Thoracic aorta (tissue), 2 donors: ENCODE measurements at places on chromosomes 2 and 18. TPM values are rescaled to one million over a fixed set of nuclear protein-coding genes. Genes with fewer than 3 reads are reported as not detected.

GRCh38 chr2:67974559-67975430, 88.0 kb downstream of the C1D start:
- no peak for DNase-seq
- H3K4me3 ChIP-seq = peak overlapping the region; percentile 47
- no peaks in the 10 kb centered on the region for H3K36me3 ChIP-seq
- no peaks in the 10 kb centered on the region for H3K27me3 ChIP-seq
- H3K4me1 ChIP-seq = peaks cover 18% of the 10 kb centered on the region

GRCh38 chr2:120852200-120852815, 116.6 kb downstream of the GLI2 start:
- H3K36me3 ChIP-seq = no peaks in the 10 kb centered on the region
- H3K4me3 ChIP-seq = no peak overlapping the region
- no peaks in the 10 kb centered on the region for H3K27me3 ChIP-seq
- H3K27ac ChIP-seq = no peak overlapping the region

GRCh38 chr2:216884347-216884746, 24.5 kb upstream of the TNP1 start:
- no peak for DNase-seq
- H3K27me3 ChIP-seq = no peaks in the 10 kb centered on the region
- peak overlapping the region; percentile 4 for H3K27ac ChIP-seq

GAL3ST2 gene
- 2.2 TPM for total RNA-seq

RUFY4 gene
- total RNA-seq = 0.68 TPM

DNA sequence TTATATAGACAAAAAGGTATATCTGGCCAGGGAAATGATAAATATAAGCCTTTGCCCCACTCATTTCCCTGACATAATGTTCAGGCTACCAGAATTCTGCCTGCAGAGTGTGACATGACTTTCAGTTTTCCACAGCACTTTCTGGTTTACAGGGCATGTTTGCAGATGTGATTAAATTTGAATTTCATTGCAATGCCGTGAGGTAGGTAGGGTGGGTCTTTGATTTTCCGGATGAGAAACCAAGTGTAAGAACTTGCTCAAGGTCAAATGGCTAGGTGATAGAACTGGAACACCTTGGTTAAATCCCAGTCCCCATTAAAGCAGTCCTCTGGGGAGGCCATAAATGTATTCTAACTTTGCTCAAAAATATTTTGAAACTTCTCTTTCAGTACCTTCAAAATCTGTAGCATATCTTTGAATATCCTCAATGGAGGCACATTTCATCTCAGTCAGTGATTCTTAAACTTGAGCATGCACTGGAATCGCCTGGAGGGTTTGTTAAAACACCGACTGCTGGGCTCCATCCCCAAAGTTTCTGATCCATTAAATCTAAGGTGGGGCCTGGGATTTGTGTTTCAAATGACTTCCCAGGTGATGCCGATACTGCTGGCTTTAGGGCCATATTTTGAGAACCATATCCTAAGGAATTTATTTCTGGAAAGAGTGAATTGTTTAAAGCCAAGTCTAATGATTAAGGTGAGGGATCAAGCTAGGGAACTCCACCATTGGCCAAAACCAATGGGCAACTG, 35.0 kb downstream of the MRPL33 start:
- no peak overlapping the region for H3K27ac ChIP-seq
- no peak for DNase-seq
- H3K4me3 ChIP-seq = no peak overlapping the region

- no peaks in the 10 kb centered on the region for H3K36me3 ChIP-seq
- no peak overlapping the region for H3K4me3 ChIP-seq
- H3K27me3 ChIP-seq = no peaks in the 10 kb centered on the region
- H3K4me1 ChIP-seq = no peaks in the 10 kb centered on the region
These were observed 154.7 kb upstream of the HDAC4 start for GRCh38 chr2:239555571-239555905.

DNA sequence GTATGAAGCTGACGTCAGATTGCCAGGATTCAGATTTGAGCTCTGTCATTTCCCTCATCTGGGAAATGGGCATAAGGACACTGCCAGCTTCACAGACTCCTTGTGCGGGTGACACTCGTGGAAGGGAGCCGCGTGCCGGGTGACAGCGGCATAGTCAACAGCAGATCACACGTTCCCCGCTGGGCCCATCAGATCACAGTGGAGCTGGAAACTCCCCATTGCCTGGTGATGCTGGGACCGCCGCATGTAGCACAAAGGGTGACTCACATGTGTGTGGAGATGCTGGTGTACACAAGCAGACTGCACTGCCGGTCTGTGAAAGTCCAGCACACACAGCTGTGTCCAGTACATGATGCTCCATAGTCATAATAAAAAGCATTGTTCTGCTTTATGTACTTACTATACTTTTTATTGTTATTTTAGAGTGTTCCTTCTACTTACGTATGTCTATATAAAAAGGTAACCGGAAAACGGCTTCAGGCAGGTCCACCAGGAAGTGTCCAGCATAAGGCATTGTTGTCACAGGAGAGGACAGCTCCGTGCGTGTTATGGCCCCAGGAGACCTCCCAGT, 31.8 kb downstream of the SALL3 start:
- H3K36me3 ChIP-seq = no peaks in the 10 kb centered on the region
- no peaks in the 10 kb centered on the region for H3K4me1 ChIP-seq
- no peak overlapping the region for H3K27ac ChIP-seq
- no peak for DNase-seq
- no peak overlapping the region for H3K4me3 ChIP-seq
- H3K27me3 ChIP-seq = no peaks in the 10 kb centered on the region

IGFBP5 gene
- 2,105 TPM for total RNA-seq

- H3K27me3 ChIP-seq = no peaks in the 10 kb centered on the region
- DNase-seq = no peak
- peak overlapping the region; percentile 66 for H3K4me3 ChIP-seq
- H3K36me3 ChIP-seq = no peaks in the 10 kb centered on the region
- peak overlapping the region; percentile 91 for H3K27ac ChIP-seq
- peaks cover 22% of the 10 kb centered on the region for H3K4me1 ChIP-seq
These were observed 137.4 kb upstream of the ETAA1 start for GRCh38 chr2:67259556-67260342.

DNA sequence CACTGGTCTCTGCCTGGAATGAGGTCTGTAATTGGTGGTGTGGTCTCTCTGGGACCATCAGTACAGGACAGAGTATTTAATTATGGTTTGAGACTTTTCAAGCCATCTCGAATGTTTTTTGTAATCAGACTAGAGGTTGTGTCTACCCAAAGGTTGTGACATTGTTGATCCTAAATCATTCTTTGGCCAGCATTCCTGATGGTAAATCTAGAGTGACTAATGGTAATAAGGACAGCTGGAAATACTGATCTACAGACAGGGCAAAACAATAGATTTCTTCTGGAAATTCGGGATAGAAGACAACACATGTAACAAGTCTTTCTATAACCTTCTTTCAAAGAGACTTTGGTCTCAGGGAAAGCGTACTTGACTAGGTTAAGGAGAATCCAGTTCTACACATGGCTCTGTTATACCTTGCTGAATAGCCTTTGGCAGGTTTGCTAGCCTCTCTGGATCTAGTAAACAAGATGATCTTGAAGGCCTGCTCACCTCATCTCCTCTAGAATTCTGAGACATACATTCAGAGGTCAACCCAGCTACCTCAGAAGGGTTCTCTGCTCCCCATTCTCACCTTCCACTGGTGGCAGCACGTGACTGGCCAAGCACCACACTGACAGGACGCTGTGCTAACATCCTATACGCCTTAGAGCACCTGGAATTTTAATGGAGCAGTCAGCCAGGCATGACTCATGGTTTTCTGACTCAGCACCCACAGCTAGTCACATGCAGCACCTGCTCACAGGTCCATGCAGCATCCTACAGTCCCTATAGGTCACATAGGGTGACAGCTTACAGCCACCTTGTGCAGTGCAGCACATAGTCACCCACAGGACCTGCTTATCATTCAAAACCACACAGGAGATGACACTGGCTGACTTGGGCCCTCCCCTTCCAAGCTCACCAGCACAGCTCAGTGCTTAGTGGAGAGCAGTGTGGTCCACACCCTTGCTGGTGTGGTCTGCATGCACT, 12.2 kb downstream of the PLB1 start:
- DNase-seq = no peak
- no peak overlapping the region for H3K27ac ChIP-seq
- H3K27me3 ChIP-seq = no peaks in the 10 kb centered on the region
- H3K4me1 ChIP-seq = no peaks in the 10 kb centered on the region
- H3K4me3 ChIP-seq = no peak overlapping the region

GALNT3 gene
- 3.5 TPM for total RNA-seq

GPR35 gene
- 3.4 TPM for total RNA-seq

GRCh38 chr2:8800821-8801220, 36.6 kb downstream of the KIDINS220 start:
- no peaks in the 10 kb centered on the region for H3K27me3 ChIP-seq
- H3K36me3 ChIP-seq = peaks cover 30% of the 10 kb centered on the region

- no peaks in the 10 kb centered on the region for H3K27me3 ChIP-seq
- DNase-seq = no peak
- no peak overlapping the region for H3K4me3 ChIP-seq
- peak overlapping the region; percentile 62 for H3K27ac ChIP-seq
These were observed 25.0 kb downstream of the FN1 start for GRCh38 chr2:215410932-215411285.

DNA sequence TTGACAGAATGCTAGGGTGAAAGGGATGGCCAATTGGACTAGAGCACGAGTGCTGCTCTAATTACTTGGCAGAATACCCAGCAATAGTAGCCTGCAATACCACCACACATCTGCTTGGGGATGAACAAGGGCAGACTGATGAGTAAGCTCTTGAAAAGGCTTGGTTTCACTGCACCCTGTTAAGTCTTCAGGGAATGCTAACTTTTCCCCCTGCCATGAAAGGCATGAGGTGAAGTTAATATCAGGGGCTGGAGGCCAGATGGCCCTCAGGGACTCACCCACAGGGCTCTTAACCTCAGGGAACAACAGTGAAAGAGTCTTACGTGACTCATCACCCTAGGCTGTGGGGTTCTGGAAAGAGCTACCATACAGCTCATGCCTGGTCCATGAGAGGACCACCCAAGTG, 51.7 kb upstream of the MYL1 start:
- H3K27ac ChIP-seq = no peak overlapping the region
- no peaks in the 10 kb centered on the region for H3K27me3 ChIP-seq
- DNase-seq = no peak
- H3K4me1 ChIP-seq = no peaks in the 10 kb centered on the region

DNA sequence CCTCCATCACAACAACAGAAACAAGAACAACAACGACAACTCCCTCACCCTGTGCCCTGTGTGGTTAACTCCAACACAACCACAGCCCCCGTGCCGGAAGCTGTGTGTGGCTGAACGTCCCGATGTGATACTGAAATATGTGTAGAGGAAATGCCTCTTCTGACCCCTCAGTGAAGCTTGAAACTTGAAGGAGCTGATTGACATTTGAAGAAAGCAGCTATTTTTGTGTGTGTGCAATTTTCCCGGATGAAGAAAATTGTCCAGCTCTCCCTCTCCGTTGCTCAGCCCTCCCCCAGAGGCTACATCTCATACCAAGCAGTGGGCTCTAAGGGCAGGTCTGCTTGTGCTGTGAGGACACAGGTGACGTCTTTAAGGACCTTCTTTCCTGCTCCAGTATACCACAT, 173.8 kb downstream of the ICOS start:
- H3K27ac ChIP-seq = no peak overlapping the region
- no peaks in the 10 kb centered on the region for H3K36me3 ChIP-seq
- H3K4me1 ChIP-seq = peaks cover 35% of the 10 kb centered on the region
- H3K27me3 ChIP-seq = no peaks in the 10 kb centered on the region
- DNase-seq = no peak

DNA sequence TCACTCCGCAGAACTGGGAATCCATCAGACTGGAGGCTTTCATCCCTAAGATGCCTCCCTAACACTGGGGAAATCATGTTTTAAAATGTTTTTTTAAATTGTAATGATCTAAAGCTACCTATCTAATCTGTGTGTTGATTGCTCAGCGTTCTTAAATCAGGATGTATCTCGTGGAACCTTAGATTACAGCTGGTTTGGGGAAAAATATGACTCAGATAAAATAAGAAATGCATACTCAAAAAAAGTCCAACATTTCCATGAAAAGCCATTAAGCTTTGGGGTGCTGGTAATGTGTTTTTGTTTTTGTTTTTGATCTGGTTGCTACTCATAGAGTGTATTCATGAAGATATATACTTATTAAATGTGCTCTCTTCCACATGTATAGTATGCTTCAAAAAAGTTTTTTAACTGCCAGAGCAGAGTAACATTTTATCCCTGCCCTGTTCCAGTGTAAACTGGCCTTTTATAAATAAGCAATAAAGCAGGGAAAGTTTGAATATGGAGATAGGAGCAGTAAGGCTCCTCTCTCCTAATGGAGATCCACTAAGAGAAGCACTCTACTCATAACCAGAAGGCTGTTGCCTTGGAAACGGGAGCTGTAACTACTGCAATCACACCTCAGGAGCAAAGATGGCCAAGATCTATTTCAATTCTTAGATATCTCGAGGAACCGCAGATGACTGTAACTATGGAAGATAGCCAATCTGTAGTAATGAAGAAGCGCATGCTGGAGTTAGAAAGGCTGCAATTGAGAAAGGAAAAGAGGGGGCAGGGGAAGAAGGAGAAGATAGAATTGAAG, 41.6 kb downstream of the ANKRD44 start:
- no peak overlapping the region for H3K27ac ChIP-seq
- H3K27me3 ChIP-seq = no peaks in the 10 kb centered on the region
- peaks cover 22% of the 10 kb centered on the region for H3K4me1 ChIP-seq
- H3K4me3 ChIP-seq = no peak overlapping the region
- no peak for DNase-seq

ANKAR gene
- 15.8 TPM for total RNA-seq

C2orf66 gene
- total RNA-seq = not detected

LMAN1 gene
- 57.4 TPM for total RNA-seq

SLC5A7 gene
- not detected for total RNA-seq
